NCI-H1694 (cell line): ENCODE measurements at places on chromosomes 4 and X.

DNA sequence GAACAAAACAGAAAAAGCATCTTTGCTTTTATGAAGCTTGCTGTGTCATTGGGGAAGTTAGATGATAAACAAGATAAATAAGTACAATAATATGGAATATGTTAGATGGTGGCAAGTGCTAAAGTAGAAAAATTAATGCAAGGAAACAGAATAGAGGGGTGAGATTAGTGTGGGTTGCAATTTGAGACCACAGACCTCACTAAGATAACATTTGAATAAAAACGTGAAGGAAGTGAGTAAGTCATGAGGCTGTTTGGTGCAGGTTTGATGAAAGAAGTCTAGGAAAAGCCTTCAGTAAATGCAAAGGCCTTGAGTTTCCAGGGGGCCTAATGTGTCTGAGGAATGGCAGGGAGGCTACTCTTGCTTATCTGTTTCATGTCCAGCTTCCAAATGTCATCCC lies 102.5 kb downstream of the CFAP299 start:
- DNase-seq, result no peak

DNA sequence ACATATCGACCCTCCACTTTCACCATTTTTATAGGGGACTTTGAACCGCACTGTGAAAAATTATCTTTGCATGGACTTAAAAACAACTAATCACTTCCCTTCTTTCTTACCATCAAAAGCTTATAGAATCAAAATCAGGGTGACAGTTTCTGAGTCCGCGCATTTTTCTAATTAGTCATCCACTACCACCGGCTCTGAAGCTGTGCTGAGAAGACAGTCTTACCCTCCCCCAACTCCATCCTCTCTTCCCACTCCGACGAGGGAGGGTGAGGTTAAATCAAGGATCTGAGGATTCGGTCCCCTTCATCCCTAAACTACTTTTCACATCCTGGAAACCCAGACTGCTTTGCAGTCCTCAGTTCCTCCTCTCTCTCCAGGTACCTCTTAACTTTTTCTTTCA lies 4.2 kb downstream of the DCTD start:
- no peak for DNase-seq

- DNase-seq, result no peak
Observed at GRCh38 chrX:152537373-152537772, 86.3 kb upstream of the GABRA3 start.

- DNase-seq, result no peak
Observed at GRCh38 chr4:185825737-185826136, 13.7 kb upstream of the SORBS2 start.

GRCh38 chr4:129163427-129163826 lies 67.5 kb downstream of the C4orf33 start:
- DNase-seq, result no peak

GRCh38 chr4:80507507-80507906 lies 172.0 kb downstream of the CFAP299 start:
- DNase-seq, result no peak

DNA sequence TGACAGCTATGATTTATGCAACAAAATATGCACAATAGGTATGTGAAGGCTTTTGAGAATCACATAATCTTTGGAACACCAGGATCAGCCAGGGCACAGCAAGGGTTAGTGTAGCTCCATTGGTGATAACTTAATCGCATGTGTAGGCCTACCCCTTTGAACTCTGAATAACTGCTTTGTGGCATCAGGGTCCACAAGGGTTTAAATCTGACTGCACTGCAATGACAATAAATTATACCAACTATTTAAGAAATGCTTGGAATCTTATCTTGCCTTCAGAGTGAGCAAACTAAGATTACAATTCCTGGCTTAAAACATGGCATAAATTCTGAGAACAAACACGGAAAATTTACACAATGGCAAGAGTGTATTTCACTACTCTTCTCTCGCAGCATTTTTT lies 245.8 kb downstream of the FBXO8 start:
- DNase-seq, result no peak
